Ovary (tissue), 10 donors: ENCODE measurements at places on chromosomes 5 and 9. TPM values are rescaled to one million over a fixed set of nuclear protein-coding genes. Genes with fewer than 3 reads are reported as not detected.

DNA sequence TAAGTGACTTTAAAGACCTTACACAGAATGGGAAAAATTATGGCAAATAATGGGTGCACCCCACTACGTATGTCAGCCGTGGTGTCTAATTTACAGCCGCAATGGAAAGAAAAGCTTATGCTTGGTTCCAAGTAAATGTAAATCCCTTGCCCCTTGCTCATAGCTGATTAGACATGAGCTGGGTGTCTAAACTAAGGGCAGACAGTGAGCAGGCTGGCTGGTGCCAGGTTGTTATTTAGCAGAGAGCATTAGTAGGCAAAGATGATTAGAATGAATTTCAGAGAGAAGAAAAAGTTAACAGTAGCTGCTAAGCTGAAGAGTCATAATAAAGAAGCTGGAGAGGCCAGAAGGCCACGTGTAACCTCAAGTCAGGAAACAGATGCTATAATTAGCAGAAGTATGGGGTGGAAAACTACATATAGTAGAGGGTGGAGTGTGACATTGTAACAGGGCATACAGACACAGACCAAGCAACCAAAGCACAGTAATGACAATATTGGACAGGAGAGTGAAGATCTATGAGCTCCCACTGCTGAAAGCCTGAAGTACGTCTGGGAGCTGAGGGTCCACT is 257.7 kb downstream of the MCTP1 start:
- DNase-seq = no peak

Gene PCDHGA8
- 5.3 TPM for total RNA-seq

GRCh38 chr9:2127486-2127885 is 112.3 kb downstream of the SMARCA2 start:
- DNase-seq = no peak

DNA sequence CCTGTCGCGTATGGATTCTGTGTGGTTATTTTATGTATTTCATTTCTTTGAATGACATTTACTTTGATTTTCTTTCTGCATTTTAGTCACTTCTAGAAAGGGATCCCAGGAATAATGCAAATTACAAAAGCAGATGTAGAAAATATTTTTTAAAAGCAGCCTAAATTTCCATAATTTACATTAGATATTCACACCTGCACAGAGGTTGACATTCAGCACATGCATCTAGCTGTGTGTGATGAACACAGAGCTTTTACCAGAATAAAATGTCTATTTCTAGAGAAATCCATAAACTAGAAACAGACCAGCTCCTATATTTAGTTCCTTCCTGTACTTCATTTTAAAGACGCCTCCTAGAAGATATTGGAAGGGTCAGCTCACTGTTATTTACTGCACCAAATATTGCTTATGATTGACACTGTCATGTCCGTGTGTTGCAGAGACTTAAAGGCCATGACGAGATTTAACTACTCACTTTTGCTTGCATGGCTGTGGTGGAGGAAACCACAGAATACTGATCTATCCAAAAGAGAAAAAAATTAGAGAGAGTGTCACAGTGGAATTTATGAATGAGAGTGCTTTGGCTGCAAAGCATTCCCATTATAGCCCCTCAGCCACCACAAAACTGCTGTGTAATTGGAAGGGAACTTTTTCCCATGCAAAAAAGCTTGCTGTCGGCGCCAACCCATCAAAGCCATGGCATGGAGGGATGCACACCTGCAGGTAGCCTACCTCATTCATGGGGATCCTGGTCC is 58.1 kb downstream of the EBF1 start:
- no peak for DNase-seq

Gene ZNF608
- 12.7 TPM for total RNA-seq

Gene LCN1
- total RNA-seq = not detected

Gene CDKN2B-AS1
- not detected for total RNA-seq

Gene TOPORS
- 18.9 TPM for total RNA-seq
